ENCODE measurements at places on chromosomes 5 and 9.

GRCh38 chr9:76643399-76644117, 120.7 kb upstream of the PCA3 start:
- no peak for DNase-seq

DNA sequence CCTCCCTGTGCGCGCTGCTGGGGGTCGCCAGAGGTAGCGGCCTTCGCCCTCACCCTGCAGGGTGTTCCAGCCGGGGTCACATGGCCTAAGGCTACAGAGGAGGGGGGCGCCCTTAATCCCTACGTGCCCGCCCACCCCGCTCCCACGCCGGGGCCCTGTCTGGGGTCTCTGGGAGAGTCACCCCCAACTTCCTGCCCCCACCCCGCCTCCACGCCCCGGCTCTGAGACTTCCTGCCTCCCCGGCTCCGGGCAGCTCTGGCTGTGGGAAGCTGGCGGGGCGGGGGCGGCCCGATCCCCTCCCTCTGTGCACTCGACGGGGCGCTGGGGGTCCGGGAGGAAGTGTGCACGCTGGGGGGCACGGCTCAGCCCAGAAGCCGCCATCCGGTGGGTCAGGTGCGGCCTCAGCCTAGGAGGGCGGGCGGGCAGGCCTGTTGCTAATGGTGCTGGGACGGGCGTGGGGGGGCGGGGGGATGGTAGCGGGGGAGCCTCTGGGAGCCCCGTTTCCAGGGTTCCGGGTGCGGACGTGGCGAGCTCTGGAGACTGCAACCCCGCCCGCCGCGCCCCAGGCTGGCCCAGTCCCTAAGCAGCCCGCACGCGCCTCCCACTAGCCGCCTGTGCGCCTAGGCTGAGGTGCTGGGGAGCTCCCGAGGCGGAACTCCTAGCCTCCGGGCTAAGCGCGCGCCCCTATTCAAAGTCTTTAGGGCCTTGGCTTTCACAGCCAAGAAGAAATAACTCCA, 61.6 kb downstream of the CXXC5 start:
- no peak for DNase-seq

DNA sequence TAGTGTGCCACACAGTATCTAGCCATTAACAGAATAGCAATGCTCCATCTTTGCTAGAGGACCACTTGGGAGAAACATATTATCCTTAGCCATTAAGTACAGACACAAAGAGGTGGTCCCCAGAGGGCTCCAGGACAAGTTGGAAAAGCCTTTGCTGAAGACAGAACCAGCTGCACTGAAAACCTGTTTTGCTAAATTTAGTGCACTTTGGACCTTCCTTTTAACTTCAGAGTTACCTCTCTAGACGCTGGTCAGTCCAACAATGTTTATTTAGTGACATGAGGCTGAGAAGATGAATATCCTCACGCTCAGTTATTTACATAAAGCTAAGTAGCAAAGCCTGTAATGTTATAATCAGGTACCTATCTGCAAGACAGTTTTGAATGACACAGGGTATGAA, 265.0 kb upstream of the ZNF608 start:
- DNase-seq, result no peak

- no peak for DNase-seq
Observed at GRCh38 chr5:1826235-1826980, 25.2 kb downstream of the NDUFS6 start.
